IPS-NIHi11 (cell line): ENCODE measurements at places on chromosomes 7 and 10.

- no peak for DNase-seq
Measured at GRCh38 chr7:134567368-134567767, 18.5 kb downstream of the AKR1B15 start.

GRCh38 chr10:11131112-11131639, 113.5 kb downstream of the CELF2 start:
- DNase-seq: no peak

- no peak for DNase-seq
Measured at GRCh38 chr7:139893999-139894398, 64.9 kb downstream of the TBXAS1 start.

- no peak for DNase-seq
Measured at GRCh38 chr10:44995914-44996669, 4.6 kb upstream of the ZNF22 start.

DNA sequence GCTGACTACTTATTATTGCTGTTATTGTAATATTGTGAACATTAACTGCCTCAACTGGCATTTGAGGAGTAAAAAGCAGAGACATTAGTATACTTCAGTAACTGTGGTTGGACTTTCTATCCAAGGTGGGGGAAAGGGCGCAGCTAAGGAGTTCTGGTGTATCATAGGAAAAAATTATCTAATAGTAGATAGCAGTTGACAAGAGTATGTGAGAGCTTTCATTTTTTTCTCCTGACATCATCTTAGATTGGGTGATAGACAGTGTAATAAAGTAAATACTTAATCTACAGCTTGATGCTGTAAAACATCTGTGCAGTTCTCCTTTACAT, 68.9 kb downstream of the PHTF2 start:
- no peak for DNase-seq

DNA sequence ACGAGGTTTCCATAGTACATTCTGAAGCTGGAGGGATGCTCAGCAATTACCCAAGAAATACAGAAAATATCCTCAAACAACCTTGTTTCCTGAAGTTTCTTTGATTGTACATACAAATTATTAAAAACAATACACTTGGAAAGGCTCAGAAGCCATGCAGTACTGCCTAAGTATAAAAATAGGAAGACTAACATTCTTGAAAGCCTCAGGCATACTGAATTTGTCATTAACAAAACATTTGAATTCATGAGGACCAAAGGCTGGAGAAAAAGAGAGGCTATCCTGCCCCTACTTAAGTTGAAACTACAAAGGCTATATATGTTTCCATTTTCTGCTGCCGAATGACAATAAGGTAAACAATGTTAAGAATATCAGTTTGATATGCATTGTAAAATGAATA, 54.3 kb upstream of the SGCE start:
- DNase-seq: no peak

GRCh38 chr7:32319012-32319382, 171.2 kb downstream of the LSM5 start:
- no peak for DNase-seq

DNA sequence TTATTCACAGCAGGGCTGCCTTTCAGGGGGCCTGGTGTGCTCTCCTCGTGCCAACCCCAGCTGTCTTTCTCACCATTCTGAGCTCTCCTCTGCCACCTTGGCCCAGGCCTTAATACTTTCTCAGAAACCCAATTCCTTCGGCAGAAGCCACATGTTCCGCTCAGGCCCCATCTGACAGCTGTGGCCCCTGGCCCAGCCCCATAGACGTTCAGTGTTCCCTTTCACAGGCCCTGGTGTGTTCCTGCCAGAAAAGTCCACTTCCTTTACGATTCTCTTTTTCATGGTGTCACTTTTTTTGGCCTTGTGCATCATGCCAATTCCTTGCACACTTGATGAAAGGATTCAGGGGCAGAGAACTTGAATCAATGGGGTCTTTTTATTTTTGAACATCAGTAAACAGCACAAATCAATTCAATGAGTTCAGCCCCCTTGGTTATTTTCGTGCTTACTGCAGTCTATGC, 15.9 kb upstream of the GPNMB start:
- no peak for DNase-seq

DNA sequence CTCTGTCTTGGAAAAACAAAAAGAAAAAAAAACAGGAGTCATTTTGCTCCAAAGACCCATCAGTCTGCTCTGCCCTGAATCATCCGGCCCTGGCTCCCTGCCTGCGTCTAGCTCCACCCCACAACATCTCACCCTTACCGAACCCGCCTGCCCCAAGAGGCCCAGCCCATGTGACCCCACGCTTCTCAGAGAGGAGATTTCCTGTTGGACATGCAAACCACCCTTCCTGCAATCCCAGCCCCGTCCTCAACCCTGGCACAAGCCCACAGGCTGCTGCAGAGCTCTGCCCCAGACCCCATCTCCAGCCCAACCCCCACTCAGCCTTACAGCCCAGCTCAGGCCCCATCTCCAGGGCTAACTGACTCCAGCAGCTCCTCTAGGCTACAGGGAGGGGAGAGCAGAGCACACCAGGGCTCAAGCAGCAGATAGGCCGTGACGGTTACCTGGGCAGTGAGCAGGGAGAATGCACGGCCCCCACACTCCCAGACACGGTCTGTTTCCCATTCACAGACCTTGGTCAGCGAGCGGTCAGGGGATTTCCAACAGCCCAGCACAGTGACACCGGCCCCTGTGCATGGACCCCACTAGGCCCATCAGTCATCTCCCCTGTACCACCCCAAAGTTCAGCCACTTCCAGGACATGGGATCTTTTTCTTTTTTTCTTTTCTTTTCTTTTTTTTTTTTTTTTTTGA, 69.9 kb upstream of the GTF2I start:
- peak; percentile 84 for DNase-seq

- DNase-seq: peak; percentile 57
Measured at GRCh38 chr10:101182936-101183335, 46.3 kb downstream of the LBX1 start.

DNA sequence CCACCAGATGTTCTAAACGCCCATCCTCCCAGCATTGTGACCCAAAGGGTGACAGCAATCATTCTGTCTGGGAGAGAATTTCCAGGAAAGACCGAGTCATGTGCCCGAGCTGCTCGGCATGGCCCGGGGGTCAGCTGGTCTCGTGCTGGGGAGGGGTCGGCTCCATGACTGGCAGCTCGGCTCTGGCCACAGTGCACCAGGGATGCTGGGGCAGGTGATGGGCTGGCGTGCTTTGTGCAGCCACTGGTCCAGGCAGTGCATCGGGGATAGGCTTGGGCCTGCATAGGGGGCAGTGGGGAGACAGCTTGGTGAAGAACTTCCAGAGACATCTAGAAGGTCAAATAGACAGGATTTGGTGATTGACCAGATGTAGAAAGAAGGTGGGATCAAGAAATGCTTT, 39.2 kb upstream of the PSMG3 start:
- peak; percentile 12 for DNase-seq

DNA sequence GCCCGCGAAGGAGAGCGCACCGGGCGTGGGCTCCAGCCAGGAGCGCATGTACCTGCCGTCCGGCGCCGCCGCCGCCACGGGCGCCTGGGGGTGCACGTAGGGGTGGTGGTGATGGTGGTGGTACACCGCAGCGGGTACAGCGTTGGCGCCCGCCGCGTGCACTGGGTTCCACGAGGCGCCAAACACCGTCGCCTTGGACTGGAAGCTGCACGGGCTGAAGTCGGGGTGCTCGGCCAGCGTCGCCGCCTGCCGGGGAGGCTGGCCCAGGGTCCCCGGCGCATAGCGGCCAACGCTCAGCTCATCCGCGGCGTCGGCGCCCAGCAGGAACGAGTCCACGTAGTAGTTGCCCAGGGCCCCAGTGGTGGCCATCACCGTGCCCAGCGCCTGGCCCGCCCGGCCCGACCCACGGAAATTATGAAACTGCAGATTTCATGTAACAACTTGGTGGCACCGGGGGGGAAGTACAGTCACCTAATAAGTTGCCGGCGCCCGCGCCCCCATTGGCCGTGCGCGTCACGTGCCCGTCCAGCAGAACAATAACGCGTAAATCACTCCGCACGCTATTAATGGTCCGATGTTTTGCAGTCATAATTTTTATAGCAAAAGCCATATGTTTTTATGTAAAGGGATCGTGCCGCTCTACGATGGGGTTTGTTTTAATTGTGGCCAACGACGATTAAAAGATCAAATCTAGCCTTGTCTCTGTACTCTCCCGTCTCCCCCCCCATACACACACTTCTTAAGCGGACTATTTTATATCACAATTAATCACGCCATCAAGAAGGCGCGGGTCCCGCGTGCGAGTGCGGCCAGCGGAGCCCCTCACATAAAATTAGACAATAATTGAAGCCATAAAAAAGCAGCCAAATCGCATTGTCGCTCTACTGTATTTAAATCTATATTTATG, at the start of gene HOXA9:
Gene HOXA9 (minus strand): TSS at position 449 of the 907 bp plus-strand sequence. CDS start 80 bp downstream, at position 369.
- DNase-seq: no peak

DNA sequence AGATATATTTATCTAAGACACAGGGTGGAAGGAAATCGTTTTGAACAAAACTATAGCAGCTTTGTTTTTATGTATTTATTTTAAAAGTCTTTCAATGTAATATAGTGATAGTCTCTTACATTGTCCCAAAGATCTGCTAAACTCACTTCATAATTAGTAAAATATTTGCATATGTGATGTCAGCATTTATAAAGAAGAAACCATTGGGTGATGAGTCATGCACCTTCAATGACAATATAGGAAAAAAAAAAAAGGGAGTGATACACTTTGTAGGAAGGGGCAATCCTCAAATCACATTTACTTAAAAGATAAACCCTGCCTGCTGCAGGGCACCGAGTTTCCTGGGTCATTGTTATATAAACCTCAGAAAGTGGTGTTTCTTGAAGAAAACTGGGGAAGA, 112.4 kb upstream of the SEMA3C start:
- DNase-seq: no peak

- no peak for DNase-seq
Measured at GRCh38 chr7:111328487-111328886, 233.8 kb downstream of the IMMP2L start.

DNA sequence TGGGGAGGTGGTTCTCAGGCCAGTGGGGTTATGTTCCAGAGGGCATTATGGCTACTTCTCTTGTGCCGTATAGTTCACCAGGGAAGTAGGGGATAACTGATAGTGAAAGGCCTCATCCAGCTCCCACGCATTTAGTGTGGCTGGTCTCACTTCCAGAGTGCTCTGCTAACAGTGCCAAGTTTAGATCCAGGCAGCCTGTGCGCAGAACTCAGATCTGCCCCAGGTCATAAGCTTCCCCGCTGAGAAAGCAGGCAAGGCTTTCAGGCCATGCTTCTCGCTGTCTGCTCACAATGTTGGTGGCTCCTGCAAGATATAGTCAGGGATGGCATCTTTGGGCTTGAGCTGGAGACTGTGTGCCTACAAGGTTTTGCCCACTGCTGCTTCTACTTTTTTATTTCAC, 11.3 kb downstream of the AGK start:
- DNase-seq: no peak

DNA sequence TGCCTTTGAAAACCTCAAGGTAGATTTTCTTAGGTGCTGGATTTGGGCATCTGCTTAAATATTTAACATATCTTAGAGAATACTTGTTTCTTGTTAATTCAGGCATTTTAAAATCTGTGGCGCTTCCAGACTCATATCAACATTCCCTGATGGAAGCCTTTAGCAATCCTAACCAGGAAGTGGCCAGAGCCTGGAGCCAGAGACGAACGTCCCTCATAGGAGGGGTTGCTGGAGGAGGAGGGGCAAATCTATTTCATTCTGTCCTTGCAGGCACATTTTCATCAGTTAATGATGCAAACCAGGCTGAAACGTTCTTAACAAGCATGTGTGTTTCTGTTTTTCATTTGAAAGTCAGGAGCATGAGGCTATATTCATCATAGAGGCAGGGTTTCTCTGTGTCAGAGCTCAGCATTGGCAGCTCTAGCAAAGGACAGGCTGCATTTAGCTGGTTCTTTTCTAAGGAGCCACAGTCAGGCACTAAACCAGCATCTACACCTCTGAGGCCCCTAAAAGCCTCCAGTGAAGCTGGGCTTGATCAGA, 17.8 kb upstream of the IFIT2 start:
- peak; percentile 57 for DNase-seq

DNA sequence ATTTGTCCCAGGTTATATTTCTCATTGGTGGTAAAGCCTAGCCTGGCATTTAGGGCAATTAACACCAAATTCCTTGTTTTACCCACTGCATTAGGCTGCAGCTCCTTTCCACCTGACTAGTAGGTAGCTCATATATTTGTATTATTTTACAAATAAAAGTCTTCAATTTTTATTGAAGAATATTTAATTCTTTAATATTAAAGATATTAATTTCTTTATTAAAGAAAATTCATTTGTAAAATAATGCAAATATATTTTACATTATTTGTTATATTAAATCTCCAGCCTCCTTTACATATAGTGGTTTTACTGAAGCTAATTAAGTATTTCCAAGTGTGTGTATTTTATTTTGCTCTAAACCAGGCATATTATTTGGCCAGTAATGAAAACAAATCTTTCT, 361.2 kb downstream of the GPR158 start:
- DNase-seq: no peak

GRCh38 chr10:60652628-60653027, 125.7 kb upstream of the CDK1 start:
- DNase-seq: no peak

DNA sequence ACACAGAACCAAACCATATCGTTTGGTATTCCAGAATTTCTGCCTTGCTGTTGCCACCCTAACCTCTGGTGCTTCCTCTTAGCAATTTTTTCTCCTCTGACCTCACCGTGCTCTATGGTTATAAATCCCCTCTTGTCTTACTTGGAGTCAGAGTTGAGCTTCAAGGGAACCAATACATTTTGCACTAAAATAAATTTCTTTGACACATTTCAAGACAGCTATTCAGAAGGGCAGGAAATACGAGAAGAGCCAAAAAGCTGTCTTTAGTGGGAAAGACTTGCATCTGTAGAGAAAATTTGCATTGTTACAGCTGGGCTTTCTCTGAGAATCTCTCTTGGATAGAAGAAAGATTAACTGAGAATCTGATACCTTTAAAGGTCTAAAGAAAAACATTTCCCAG, 14.5 kb upstream of the AKR1C2 start:
- DNase-seq: no peak

GRCh38 chr10:22676435-22676834, 37.9 kb downstream of the PIP4K2A start:
- DNase-seq: no peak

GRCh38 chr10:43058716-43059335, 18.0 kb upstream of the RET start:
- no peak for DNase-seq

DNA sequence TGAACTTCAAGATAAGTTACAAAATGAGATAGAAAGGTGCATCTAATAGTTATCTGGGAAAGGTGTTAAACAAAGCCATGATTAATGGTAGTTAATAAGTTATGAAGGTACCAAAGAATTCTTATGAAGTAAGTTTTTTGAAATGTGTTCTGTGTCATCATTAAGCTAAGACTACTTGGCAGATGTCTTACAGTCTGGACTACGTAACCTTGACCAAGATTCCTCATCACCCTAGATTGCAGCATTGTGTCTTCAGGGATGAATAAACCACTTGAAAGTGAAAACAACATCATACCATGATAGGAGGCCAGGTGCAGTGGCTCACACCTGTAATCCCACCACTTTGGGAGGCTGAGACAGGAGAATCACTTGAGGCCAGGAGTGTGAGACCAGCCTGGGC, 48.2 kb downstream of the GOT1 start:
- no peak for DNase-seq
